ENCODE measurements at places on chromosomes 7 and 10. TPM values are rescaled to one million over a fixed set of nuclear protein-coding genes. Genes with fewer than 3 reads are reported as not detected.

DNA sequence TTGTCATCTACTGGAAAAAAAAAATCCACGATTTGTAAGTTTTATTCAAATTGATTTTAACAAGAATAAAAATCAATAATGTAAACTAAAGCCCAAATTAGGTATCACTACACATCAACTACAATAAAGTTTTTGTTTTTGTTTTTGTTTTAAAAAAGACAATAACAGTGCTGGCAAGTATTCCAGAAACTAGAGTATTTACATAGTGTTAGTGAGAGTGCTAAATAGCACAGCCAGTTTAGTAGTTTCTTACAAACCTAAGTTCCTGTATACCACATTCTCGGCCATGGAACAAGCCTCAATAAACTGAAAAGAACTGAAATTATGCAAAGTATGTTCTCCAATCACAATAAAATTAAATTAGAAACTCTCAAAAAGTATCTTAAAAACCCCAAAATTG is 8.1 kb downstream of the ARHGAP12 start:
- DNase-seq, result no peak
- no peak overlapping the region for H3K27ac ChIP-seq
- no peak overlapping the region for H3K4me3 ChIP-seq
- no peaks in the 10 kb centered on the region for H3K36me3 ChIP-seq

- no peak overlapping the region for H3K4me3 ChIP-seq
- H3K36me3 ChIP-seq, result no peaks in the 10 kb centered on the region
- no peak overlapping the region for H3K27ac ChIP-seq
- no peak for DNase-seq
- no peaks in the 10 kb centered on the region for H3K4me1 ChIP-seq
- peaks cover 2% of the 10 kb centered on the region for H3K27me3 ChIP-seq
Observed at GRCh38 chr7:121605317-121605680, 209.2 kb upstream of the FAM3C start.

The ANKRD22 gene
- 0.12 TPM for total RNA-seq

GRCh38 chr7:129189661-129190310 is 1.4 kb downstream of the SMO start:
- no peak overlapping the region for H3K27ac ChIP-seq
- no peaks in the 10 kb centered on the region for H3K36me3 ChIP-seq
- no peak for DNase-seq
- peak overlapping the region; percentile 56 for H3K4me3 ChIP-seq

DNA sequence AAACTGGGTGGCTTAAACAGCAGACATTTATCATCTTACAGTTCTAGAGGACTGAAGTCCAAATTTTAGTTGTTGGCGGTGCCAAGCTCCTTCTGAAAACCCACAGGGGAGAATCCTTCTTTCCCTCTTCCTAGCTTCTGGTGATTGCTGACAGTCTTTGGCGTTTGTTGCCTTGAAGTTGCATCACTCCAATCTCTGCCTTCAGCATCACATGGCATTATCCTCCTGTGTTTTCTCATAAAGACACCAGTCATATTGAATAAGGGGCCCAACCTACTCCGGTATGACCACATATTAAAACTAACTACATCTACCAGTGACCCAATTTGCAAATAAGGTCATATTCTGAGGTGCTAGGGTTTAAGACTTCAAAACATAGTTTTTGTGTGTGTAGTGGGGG is 472.1 kb upstream of the IGFBP3 start:
- H3K4me1 ChIP-seq, result no peaks in the 10 kb centered on the region
- no peaks in the 10 kb centered on the region for H3K36me3 ChIP-seq
- no peak overlapping the region for H3K27ac ChIP-seq
- H3K27me3 ChIP-seq, result no peaks in the 10 kb centered on the region
- no peak overlapping the region for H3K4me3 ChIP-seq

- H3K27me3 ChIP-seq, result peaks cover 1% of the 10 kb centered on the region
- no peak for DNase-seq
- no peaks in the 10 kb centered on the region for H3K36me3 ChIP-seq
- no peak overlapping the region for H3K4me3 ChIP-seq
- no peak overlapping the region for H3K27ac ChIP-seq
Observed at GRCh38 chr7:157044147-157044687, 33.8 kb upstream of the MNX1 start.

The CRTAC1 gene
- not detected for total RNA-seq

DNA sequence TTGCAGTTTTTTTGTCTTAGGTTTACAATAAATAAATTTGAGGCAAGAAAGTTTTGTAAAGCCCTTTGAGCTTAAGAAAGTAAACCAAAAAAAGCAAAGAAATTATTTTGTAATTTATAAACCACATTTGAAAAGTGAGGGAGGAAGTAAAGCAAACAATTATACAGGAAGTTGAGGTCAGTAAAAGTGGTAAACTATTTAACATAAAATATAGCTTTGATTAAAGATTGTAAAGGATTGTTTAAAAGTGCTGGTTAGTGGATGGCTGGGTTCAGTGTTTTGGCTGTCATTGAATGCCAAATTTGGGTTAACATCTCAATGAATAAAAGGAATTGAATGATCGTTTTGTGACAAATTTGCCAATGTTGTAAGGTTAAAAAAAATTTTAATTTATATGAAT is 9.9 kb downstream of the SOSTDC1 start:
- no peak overlapping the region for H3K4me3 ChIP-seq
- no peaks in the 10 kb centered on the region for H3K36me3 ChIP-seq
- peaks cover 9% of the 10 kb centered on the region for H3K4me1 ChIP-seq
- H3K27me3 ChIP-seq, result no peaks in the 10 kb centered on the region
- no peak for DNase-seq

The AS3MT gene
- total RNA-seq, result 0.59 TPM

DNA sequence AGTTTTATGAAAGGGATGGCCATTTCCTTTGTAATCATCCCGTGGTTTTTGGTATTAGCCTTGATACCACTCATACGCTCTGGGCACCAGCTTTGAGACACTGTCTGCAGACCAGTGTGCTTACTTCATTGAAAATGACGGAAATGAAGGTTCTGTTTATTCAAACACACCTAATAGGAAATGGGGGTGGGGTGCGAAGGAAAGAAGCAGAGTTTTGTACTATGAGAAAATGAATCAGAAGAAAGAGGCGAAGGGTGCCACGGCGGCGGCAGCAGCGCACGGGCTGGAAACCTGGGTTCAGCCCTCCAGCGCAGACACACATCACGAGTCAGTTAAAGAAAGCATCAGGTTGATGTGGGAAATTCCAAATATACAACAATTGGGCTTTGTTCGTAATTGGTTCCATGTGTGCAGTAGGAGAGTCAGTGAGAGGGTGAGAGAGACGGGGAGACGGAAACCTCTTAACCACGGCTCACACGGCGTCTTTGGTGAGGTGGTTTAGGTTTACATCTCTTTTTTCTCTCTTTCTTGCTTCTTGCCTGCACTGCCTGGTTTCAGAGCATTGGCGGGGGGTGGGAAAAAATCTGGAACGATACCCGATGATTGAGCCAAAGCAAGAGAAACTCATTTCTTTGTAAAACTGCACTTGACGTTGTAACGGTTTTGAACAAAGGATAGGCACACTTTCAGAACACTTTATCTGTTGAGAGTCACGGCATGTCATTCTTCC is 321.2 kb downstream of the FRMD4A start:
- H3K36me3 ChIP-seq, result no peaks in the 10 kb centered on the region
- peak overlapping the region; percentile 79 for H3K27ac ChIP-seq
- H3K4me3 ChIP-seq, result peak overlapping the region; percentile 81

DNA sequence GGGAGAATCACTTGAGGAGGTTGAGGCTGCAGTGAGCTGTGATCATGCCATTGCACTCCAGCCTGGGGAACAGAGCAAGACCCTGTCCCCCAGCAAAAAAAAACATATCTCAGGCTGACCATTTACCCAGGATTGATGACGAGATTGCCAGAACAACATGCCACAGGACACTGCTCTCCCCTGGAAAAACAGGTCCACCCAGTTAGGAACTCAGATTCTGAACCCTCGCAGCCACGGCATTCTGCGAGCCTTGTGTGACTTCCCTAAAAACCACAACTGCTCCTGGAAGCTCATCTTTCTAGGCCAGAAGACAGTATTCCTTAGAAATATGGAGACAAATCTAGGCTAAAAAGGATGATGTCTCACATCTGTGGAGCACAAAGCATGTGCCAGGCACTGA is 42.1 kb upstream of the SH2B2 start:
- no peaks in the 10 kb centered on the region for H3K4me1 ChIP-seq
- H3K27me3 ChIP-seq, result no peaks in the 10 kb centered on the region
- DNase-seq, result no peak
- H3K36me3 ChIP-seq, result peaks cover 4% of the 10 kb centered on the region

DNA sequence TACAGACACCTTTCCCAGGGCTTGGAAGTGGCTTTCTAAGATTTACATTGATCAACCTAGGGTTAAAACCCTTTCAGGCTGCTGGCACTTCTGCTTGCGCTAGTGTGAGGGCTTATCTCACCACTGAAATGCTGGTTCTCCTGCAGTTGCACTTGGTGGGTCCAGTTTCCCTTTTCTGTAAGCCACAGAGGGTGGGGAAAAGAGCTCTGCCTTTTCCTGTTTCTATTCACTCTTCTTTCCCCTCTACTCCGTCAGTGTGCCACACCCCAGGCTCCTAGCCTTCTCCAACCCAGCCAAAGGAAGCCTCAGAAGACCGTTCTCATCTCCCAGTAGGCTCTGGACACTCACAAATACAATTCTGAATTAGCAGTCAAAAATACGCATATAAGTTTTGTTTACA is 19.0 kb upstream of the CAPZA2 start:
- H3K4me3 ChIP-seq, result no peak overlapping the region
- H3K36me3 ChIP-seq, result no peaks in the 10 kb centered on the region
- H3K27ac ChIP-seq, result no peak overlapping the region

- H3K4me1 ChIP-seq, result no peaks in the 10 kb centered on the region
- no peak within 1 kb of the TSS for H3K27ac ChIP-seq
- no peak for DNase-seq
- H3K36me3 ChIP-seq, result no peaks in the 10 kb centered on the region
- H3K27me3 ChIP-seq, result no peaks in the 10 kb centered on the region
Observed at GRCh38 chr7:117427258-117427701, at the start of gene ASZ1. ASZ1 (minus strand) TSS chr7:117427493; CDS start chr7:117427460, 33 bp downstream.

- H3K36me3 ChIP-seq, result no peaks in the 10 kb centered on the region
- no peak for DNase-seq
- no peaks in the 10 kb centered on the region for H3K27me3 ChIP-seq
- H3K4me1 ChIP-seq, result no peaks in the 10 kb centered on the region
- H3K4me3 ChIP-seq, result no peak overlapping the region
Observed at GRCh38 chr10:20457649-20458048, 439.5 kb downstream of the NEBL start.

DNA sequence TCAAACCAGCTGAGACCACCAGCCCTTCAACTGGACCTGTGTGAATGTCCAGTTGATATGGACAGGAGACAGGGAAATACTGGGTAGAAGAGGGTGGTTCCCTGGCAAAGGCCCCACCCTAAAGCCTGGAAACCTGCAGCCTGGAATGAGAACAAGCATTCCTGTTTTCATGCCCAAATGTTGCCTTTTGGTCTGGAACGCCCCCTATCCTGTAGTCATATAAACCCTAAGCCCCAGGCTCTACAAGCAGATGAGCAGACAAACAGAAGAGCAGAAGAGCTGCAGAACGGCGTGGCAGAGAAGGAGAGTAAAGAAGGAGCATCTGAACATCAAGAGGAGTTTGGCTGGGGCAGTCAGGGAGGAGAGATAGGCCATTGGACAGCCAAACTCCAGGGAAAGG is 38.4 kb downstream of the SYPL1 start:
- no peak overlapping the region for H3K27ac ChIP-seq
- no peaks in the 10 kb centered on the region for H3K36me3 ChIP-seq
- no peak overlapping the region for H3K4me3 ChIP-seq
- no peaks in the 10 kb centered on the region for H3K27me3 ChIP-seq
- peaks cover 30% of the 10 kb centered on the region for H3K4me1 ChIP-seq
- no peak for DNase-seq

GRCh38 chr10:103791291-103791690 is 64.1 kb downstream of the SH3PXD2A start:
- no peak for DNase-seq
- H3K4me3 ChIP-seq, result no peak overlapping the region
- no peaks in the 10 kb centered on the region for H3K27me3 ChIP-seq
- H3K4me1 ChIP-seq, result peaks cover 5% of the 10 kb centered on the region
- no peak overlapping the region for H3K27ac ChIP-seq

The TRPV5 gene
- total RNA-seq, result not detected

The COX15 gene
- total RNA-seq, result 31.5 TPM

The SRRM3 gene
- not detected for total RNA-seq

Measured in activated CD4-positive, alpha-beta memory T cell treated with anti-CD3 and anti-CD28 coated beads for 36 hours (primary cell).